Activated T-helper 17 cell treated with anti-CD3 and anti-CD28 coated beads, Interleukin-2, amount 50 U/mL, for 72 hours (primary cell): ENCODE measurements at places on chromosomes 11 and 22.

DNA sequence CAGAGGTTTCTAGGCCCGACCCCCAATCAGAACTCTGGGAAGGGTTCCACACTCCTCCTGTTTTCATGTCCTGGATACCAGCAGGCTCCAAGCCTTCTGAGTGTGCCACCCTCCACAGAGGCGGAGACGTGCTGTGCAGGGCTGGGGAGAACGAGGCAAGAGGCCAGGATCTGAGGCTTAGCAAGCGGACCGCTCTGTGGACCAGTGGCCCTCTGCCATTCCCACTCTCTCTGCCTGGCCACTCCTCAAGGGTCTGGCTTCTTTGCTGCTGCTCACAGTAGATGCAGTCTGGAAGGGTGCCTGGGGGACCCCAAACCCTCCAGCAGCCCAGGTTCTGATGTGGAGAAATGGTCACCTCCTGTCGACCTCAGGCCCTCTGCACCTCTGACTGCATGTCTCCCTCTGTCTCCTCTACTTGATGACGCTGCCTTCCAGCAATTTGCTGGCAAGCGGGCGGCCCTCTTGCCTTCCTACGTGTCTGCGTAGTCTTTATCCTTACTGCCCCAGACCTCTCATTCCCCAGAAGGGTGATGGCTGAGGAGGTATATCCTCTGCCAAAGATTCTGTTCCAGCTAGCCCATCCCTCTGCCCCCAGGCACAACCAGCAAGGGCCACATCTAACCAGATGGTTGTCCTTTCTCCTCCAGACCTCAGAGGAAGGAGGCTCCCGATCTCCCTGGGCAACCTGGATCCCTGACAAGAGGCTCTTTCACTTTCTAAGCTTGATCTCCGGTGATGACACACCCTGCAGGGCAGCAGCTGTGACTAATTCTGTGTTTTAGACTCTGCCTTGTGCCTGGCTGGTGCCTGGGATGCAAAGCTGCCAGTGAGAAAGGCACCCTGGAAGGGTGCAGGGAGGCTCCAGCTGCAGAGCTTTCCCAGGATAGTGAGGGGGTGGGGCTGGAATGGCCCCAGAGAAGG lies 87.3 kb downstream of the NAT10 start:
- ATAC-seq, result peak; percentile 72

DNA sequence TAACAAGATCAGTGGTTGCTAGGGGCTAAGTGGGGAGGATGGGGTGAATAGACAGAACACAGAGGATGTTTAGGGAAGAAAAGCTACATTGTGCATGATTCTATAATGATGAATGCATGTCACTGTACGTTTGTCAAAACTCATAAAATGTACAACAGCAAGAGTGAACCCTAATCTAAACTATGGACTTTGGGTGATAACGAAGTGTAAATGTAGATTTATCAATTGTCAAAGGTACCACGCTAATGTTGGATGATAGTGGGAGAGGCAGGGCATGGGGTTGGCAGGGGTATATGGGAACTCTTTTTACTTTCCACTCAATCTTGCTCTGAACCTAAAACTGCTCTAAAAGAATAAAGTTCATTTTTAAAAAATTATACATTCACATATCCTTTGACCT lies 21.3 kb upstream of the SLC5A1 start:
- no peak for ATAC-seq

- ATAC-seq, result no peak
These were observed 367.4 kb upstream of the FAT3 start for GRCh38 chr11:91857179-91857578.

DNA sequence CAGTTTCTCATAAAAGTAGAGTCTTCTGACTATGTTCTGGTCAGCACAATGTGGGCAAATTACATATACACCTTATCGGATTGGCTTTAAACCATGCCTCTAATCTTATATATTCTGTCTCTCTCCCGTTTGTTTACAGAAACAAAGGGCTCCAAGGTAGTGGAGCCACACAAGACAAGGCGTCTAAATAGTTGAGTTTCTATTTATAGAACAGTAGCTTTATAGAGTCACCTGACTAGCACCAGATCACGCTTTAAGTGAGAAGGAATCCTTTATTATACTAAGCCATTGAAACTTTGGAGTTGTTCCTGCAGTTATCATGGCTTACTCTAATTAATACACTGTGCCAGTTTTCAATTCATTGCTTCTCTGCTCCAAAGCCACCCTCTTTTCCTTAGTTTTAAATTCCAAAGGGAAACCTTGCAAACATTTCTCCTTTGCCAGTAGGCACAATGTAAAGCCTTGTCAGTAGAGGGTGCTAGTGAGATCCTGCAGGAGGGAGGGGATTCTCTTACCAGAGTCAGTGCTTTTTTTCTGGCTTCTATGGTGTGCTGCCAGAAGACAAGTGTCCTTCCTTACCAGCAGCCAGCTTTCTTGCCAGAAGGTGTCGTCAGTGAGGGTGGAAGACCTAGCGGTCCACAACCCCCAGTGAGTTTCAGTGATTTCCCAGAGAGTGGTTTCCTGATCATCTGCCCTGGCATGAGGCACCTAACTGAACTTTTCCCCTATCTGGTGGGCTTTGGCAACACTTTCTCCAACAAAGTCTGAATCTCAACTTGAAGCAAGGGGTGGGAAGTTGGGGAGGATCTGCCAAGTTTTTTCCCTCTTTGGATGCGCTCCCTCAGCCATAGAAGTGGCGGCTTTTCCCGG lies 71.7 kb downstream of the RAB38 start:
- ATAC-seq, result peak; percentile 68

- no peak for ATAC-seq
These were observed 61.3 kb upstream of the ANO1 start for GRCh38 chr11:70016666-70017367.

- no peak for ATAC-seq
These were observed 129.5 kb downstream of the FAM76B start for GRCh38 chr11:95660038-95660437.

DNA sequence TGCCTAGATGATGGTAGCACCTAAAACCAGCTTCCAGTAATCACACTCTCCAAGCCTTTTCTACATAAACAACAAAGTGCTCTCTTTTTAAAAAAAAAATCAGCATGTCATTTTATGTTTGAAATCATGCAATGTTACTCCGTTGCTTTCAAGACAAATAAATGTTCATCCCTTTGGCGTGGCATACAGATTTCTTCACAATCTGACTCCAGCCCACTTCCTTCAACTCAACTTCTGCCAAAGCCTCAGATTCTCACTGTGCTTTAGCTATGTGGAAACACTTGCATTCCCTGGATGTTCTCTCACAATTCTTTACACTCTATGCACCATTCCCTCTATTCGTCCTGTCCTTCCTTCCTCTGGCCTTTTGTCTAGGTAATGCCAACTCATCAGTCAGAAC lies 206.3 kb upstream of the BLID start:
- ATAC-seq, result no peak

DNA sequence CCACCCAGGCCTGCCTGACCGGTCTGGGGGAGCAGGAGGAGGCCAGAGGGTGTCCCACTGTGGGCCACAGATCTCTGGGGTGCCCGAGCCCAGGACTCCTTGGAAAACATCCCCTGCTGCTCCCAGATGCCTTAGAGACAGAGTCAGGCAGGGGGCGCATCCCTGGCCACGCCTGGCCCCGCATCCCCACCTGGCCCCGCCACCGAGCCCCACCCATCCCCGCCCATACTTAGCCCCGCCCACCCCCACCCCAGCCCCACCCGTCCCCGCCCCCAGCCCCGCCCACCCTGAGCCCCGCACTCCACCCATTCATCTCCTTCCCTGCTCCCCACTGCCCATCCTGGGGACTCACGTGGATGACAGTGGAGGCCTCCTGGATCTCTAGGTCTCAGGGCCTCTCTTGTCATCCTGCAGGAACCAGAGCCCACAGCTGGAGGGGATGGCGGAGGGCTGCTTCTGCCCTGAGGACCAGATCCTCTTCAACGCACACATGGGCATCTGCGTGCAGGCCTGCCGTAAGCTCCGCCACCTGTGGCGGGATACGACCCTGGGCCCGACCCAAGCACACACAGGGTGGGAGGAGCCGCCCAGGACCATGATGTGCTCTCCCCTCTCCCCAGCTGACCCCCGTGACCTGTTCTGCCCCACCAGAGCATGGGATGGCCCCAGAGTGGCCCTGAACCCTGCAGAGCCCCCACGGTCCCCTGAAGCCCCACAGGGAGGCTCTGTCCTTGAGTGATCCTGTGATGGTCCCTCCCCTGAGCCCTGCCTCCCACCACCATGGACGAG lies 33.6 kb downstream of the MUC5B start:
- ATAC-seq, result no peak

- no peak for ATAC-seq
These were observed 24.4 kb downstream of the PLEKHB1 start for GRCh38 chr11:73670808-73671207.

- ATAC-seq, result no peak
These were observed 11.1 kb downstream of the PRDM11 start for GRCh38 chr11:45157247-45158209.
